ENCODE measurements at places on chromosomes 1 and 21.

DNA sequence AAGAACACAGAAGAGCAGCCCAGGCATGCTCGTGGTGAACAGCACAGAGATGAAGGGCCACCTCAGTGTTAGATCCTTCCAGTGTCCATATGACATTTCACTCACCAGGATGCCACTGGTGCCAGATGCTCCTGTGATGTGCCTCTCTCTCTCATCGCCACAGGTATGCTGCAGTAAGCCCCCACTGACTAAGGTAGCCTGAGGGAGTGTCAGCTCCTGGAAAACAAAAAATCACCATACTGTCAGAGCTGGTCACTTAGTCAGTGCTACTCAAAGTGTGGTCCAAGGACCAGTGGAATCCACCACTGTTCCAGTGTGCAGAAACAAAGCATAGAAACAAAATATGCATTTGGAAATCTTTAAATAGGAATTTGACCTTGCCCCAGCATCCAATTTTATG is 27.1 kb upstream of the BCL9 start:
- no peak for DNase-seq

DNA sequence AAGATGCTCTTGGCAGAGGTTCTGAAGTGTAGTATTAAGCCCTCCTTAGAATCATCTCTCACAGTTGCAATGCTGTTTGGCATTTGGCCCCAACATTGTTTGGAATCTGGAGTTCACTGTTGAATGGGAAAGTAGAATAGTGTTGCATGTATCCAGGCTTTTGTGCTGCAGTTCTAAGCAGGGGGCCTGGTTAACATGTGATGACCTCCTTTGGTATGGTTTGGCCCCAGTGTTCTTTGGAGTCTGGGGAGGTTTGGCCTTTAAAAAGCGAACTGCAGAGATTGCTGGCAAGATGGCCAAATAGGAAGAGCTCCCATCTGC is 61.8 kb upstream of the PLD5 start:
- no peak for DNase-seq

- DNase-seq, result no peak
These were observed 70.3 kb downstream of the MAP10 start for GRCh38 chr1:232875536-232875935.

GRCh38 chr1:11736746-11737639 is 1.1 kb downstream of the AGTRAP start:
- peak; percentile 62 for DNase-seq

GRCh38 chr21:36630485-36631206 is 68.3 kb upstream of the SIM2 start:
- DNase-seq, result peak; percentile 47

GRCh38 chr1:197557302-197557701 is 218.0 kb downstream of the DENND1B start:
- DNase-seq, result peak; percentile 0

DNA sequence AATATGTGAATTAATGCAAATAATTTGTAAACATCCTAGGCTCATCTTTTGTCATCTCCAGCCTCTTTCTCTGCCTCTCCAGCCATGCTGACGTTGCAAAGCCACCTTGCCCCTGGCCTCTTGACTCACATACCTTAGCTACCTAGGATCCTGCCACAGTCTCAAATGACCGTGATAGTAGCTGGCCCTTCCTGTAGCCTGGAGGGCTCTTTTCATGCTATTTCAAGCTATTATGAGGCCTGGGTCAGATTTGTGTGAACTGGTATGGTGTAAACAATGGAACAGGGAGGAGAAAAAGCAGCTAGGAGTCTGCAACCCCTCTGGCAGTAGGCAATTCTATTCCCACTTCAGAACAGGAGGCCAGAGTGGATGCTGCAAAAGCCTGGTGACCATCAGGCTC is 337.7 kb downstream of the DISC1 start:
- DNase-seq, result no peak

DNA sequence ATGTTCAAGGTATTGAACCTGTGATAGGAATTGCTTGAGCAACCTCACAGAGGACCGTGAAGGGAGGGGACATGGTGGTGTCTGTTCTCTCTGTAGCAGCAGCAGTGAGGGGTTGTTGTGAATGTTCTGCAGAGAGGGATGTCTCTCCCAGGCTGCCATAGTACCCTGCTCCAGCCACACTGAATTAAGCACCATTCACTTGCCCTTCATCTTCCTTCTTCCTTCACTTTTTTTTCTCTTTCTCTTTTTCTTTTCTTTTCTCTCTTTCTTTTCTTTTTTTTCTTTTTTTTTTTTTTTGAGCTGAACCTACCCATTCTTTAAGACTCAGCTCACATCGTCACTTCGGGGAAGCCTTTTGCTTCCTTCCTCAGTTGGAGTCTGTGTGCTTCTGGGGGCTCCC is 89.5 kb downstream of the CNIH3 start:
- DNase-seq, result no peak

DNA sequence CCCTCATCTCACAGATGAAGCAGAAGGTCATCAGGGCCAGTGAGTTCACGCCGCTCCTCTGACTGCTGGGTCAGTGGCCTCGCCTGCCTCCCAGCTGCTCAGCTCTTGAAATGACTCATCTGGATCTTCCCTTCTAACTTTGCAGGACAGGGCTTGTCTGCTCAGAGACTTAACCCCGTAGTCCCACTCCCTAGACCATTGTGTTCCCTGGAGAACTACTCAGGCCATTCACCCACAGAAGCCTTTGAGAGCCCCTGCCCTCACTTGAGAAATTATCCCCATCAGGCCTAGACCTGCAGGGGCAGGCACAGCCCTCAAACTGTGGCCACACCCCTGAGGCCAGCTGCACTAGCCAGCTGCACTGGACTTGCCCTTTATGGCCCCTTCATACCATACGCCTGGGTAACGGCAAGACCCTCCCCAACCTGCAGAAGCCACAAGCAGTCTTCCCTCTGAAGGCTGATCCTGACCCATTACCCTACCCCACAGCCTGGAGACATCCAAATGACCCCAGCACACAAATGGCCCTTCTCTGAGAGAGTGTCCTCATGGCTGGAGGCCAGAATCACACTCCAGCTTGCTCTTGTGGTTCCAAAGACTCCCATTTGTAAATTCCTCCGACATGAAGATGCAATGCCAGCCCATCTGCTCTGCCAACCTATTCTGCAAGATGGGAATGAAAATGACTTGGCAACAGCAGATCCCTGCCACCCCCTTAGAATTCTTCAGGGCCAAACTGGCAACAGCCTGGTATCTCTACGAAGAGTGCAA is 33.2 kb downstream of the RCSD1 start:
- DNase-seq, result peak; percentile 70

- DNase-seq, result peak; percentile 17
These were observed 88.4 kb downstream of the LRRC8C start for GRCh38 chr1:89721351-89721750.

- no peak for DNase-seq
These were observed 176.8 kb upstream of the USP25 start for GRCh38 chr21:15552914-15553494.

- peak; percentile 63 for DNase-seq
These were observed 110.8 kb downstream of the LACTBL1 start for GRCh38 chr1:22861764-22862440.

- DNase-seq, result no peak
These were observed 50.2 kb upstream of the IGSF5 start for GRCh38 chr21:39694750-39695149.
